Activated naive CD8-positive, alpha-beta T cell treated with anti-CD3 and anti-CD28 coated beads for 36 hours (primary cell): ENCODE measurements at places on chromosomes 2 and 18.

DNA sequence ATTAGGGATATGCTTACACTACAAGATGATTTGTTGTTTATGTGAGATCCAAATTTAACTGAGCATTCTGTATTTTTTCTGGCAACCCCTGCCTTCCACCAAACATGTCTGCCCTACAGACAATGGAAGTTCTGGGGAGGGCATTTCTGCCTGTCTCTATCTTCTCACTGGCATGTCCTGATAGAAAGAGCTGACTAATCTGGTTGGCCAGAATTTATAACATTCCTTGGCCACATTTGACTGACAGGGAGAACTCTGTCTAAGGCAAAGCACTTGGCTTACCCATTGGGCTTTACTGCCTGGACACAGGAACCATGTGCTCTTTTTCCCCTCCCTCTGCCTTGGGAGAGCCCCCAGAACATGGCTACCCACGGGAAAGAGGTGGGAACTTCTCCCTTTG is 70.6 kb upstream of the TMEM178A start:
- DNase-seq: no peak

- no peak for DNase-seq
Measured at GRCh38 chr2:96145848-96146152, 560 bp upstream of the DUSP2 start.

DNA sequence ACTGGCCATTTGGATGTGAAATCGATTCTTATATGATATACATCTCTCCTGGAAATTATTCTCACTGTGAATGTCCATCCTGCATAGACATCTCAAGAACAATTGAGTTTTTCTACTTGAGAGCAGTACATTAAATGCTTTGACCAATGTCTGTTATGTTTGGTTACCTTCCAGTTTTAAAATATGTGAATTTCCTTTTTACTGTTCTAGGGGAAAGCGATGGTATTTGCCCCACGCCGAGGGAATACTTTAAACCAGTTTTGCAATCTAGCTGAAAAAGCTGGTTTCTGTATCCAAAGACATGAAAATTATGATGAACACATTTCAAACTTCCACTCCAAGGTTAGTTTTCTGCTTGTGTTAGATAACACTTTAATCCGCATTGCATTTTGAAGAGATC is 175.3 kb upstream of the SIX3 start:
- no peak for DNase-seq

- DNase-seq: no peak
Measured at GRCh38 chr2:159882130-159882745, 84.2 kb upstream of the CD302 start.

DNA sequence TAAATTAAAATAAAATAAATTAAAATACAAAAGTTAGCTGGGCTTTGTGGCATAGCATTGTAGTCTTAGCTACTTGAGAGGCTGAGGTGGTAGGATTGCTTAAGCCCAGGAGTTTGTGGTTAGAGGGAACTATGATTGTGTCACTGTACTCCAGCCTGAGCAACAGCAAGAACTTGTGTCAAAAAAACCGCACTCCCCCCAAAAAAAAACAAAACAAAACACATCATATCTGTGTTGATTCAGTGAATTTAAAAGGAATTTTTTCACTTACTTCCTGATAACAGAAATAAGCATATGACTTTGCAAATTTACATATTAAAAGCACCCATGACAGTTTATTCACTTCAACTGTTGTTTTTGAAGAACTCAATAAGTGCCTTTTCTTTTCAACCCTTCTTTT is 68.1 kb upstream of the PELI1 start:
- DNase-seq: no peak

DNA sequence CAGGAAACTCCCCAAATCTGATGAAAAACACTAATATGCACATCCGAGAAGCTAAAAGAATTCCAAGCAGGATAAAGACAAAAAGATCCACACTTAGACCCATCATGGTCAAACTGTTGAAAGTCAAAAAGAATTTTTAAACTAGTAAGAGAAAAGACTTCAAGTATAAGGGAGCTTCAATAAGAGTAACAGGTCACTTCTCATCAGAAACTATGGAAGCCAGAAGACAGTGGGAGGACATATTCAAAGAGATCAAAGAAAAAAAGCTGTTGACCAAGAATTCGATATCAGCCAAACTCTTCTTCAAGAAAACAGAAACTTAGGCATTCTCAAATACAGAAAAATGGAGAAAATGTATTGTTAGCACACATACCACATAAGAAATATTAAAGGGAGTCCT is 50.4 kb downstream of the ZC3H8 start:
- no peak for DNase-seq

GRCh38 chr18:478681-479080 is 21.8 kb downstream of the COLEC12 start:
- DNase-seq: no peak

- no peak for DNase-seq
Measured at GRCh38 chr2:208990716-208991115, 433.1 kb upstream of the MAP2 start.

DNA sequence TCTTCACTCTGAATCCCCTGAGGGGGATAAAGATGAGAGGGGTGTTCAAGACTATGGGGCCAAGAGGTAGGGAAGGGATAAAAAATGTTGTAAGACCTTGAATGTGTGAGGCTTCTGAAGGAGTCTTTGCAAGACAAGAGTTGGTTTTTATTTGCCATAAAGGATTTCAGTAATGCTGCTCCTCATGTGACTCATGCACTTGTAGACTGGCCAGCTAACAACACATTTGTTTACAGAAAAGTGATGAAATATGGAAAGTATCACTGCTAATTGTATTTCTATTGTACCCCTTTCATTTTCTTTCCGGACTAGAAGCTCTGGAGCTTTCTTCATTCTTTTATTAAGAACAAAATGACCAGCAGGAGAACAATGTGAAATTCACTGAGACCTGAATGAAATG is 782.1 kb downstream of the EPHA4 start:
- no peak for DNase-seq

- no peak for DNase-seq
Measured at GRCh38 chr2:48568547-48568946, 38.6 kb downstream of the STON1 start.

GRCh38 chr2:61906186-61906470 is 654 bp downstream of the COMMD1 start:
- no peak for DNase-seq

GRCh38 chr2:107772353-107772752 is 54.3 kb upstream of the RGPD4 start:
- DNase-seq: no peak

- no peak for DNase-seq
Measured at GRCh38 chr2:71608034-71608433, 154.7 kb downstream of the DYSF start.

DNA sequence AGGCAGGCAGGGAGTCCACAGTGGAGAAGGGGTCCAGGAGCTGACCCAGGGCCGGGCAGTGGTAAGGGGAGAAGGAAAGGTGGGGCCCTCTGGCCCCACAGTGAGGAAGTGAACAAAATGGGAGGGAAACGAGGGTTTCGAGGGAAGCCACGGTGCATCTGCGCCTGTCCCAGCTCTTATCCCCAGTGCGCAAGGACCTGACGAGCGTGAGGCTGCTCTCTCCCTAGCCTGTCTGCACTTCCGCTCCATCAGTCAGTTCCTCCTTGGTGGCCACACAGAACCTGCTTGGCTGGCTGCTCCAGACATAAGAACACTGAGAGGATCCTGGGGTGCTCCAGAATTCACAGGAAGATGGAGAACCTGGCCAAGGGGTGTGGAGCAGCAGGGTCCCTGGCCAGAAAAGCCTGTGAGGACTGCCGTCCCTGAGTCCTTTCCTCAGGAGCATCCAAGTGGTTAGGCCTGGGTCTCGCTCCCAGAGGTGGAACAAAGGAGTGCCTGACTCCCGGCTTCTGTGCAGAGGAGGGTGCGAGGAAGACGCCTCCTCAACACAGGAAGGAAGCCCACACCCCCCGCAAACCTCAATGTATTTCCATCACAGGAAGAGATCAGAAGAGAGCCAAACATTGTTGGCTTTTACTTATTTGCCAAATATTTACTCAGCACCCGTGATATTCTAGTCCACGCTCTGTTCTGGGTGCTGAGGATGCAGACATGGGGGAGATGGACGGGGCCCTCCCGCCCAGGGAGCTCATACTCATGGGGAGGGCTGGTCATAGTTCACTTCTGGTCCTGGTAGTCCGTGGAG is 43.7 kb upstream of the SEMA4C start:
- DNase-seq: peak; percentile 47

- no peak for DNase-seq
Measured at GRCh38 chr18:34985963-34986362, 55.2 kb upstream of the MAPRE2 start.

GRCh38 chr18:61992923-61993322 is 100.1 kb upstream of the RNF152 start:
- DNase-seq: no peak

GRCh38 chr2:172168917-172169346 is 66.2 kb upstream of the DLX2 start:
- DNase-seq: no peak

GRCh38 chr18:26562568-26562967 is 14.2 kb upstream of the KCTD1 start:
- no peak for DNase-seq

DNA sequence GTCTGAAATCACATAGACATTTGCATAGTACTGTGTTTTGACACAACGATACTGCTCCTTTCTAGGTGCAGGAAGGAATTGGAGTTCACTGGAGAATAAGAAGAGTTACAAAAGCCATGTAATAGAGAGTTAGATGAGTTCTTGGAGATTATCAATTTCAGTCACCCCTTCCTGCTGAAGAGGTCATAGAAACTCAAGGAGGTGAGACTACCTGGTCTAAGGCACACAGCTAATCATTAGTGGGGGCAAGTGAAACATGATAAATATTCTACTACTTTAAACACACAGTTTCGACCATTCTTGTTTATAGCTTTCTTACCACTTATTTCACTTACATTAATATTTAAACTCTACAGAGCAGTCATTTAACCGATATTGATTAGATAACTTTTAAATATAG is 286.9 kb upstream of the NXPH2 start:
- DNase-seq: no peak

GRCh38 chr18:76476665-76477561 is 18.1 kb downstream of the ZNF516 start:
- DNase-seq: no peak

GRCh38 chr2:204545861-204546735 is 823 bp downstream of the PARD3B start:
- DNase-seq: peak; percentile 7

DNA sequence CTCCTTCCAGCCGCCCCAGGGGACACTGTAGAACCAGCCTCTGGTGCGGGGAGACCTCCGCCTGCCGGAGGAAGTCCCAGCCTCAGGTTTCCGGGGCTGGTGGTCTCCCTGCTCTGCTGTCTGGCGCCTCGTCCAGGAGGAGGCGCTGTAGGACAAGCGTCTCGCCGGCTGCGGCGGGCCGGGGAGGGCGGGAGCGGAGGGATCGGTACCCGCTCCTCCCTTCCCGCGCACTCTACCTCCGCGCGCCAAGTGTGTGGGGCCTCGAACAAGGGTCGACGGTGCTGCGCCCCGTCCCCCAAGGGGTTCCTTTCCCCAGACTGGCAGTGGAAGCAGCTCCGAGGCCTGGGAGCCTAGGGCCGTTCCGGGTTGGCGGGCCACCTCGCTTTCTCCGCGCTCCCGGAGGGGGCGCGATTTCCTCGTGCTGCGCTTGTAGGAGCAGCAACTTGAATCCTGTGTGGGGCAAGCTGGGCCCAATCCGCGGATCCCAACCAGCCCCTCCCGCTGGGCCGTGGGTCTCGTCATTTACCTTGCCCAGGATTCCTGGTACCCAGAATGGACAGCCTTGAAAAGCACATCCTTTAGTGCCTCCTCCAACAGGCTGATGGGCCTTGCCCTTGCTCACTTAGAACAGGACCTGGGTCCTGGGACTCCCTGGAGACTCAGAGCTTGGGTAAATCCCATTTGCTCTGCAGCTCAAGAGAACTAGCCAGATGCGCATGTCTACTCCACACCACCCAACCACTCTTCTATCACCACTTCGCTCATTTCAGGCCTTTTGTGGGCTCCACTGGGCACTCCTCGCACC is 10.6 kb upstream of the HOXD4 start:
- DNase-seq: peak; percentile 83

DNA sequence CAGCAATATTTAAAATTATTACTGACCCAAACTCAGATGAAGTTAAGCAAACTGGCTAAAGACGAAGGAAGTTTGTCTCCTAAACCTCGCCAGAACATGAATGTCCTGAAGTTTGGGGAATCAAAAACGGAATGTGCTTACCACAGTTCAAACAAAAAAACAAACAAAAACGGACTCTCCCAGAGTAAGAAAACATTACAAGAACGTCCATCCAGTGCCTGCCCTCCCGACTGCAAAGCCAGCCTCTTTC is 1.1 kb downstream of the KANSL1L start:
- no peak for DNase-seq

DNA sequence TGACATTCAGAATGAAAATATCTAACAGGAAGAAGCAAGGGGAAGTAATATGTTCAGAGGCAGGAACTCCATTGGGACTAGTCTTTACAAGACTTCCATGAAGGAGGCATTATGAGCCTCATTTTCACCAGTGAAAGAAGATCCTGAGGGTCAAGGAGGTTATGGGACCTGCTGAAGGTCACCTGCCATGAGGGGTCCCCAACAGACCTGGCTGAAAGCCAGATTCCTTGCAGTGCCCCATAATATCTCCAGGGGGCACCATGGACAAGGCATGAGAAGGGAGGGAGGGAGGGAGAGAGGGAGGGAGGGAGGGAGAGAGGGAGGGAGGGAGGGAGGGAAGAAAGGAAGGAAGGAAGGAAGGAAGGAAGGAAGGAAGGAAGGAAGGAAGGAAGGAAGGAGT is 27.9 kb downstream of the XDH start:
- no peak for DNase-seq

GRCh38 chr18:73835656-73836364 is 311.8 kb downstream of the FBXO15 start:
- no peak for DNase-seq
